ENCODE measurements at places on chromosomes 4 and X.
A peak's percentile ranks its signal among the peaks of the same experiment; 100 is the strongest.

DNA sequence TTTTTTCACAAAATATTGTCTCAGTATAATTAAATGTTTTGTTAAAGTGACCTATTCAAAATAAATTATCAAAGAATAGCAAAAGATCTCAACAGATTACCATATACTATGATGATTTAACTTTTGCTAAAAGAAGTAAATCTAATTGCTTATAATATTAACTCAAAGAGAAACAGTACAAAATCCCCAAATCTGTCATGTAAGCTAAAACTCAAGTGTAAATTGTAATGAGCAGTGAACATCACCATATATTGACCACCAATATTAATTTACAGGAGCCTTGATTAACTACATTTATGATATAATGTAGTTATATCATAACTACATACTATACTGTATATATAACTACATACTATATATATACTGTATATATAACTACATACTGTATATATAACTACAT lies 174.4 kb downstream of the SLC39A8 start:
- DNase-seq: no peak

- DNase-seq: no peak
Measured at GRCh38 chr4:23770011-23770410, 119.8 kb downstream of the PPARGC1A start.

- DNase-seq: peak; percentile 85
Measured at GRCh38 chrX:46545111-46546005, at the start of gene ZNF674. ZNF674 (minus strand) TSS chrX:46545421; CDS start chrX:46542087, 3,334 bp downstream.

GRCh38 chr4:153731239-153731638 lies 28.6 kb downstream of the RNF175 start:
- no peak for DNase-seq

DNA sequence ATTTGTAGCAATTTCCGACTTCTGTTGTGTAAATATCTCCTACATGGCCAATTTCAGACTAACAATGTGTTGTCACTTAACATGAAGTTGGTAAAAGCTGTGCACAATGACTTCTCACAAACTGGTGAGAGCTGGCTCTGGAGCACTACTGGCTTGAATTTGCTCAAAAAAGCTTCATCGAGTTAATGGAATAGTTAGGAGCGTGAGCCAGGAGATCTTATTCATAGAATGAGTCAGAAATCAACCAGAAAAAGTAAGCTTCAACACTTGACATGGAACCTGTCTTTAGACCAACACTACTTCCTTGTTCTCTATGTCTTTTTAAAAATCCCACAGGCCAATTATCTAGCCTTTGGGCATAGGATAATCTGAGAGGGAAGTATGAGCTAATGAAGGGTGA lies 7.9 kb upstream of the CHRDL1 start:
- no peak for DNase-seq

- DNase-seq: no peak
Measured at GRCh38 chr4:2660596-2661211, 95.4 kb downstream of the TNIP2 start.

DNA sequence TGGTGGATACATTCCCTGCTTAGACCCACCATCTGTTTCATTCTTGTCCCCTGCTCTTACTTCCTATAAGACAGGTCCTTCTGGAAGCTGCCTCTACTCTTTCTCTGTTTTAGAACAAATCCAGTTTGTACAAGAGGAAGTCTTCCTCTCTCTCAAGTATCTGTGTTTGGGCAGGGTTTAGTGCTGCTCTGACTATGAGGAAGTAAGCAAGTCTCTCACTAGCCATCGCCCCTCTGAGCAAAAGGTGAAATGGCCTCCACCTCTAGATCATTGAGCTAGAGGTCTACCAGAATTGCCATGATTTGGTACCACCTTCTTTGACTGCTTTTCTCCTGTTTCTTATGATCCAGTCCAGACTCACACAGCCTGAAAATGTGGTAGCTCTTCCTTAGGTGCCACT lies 8.4 kb downstream of the BTK start:
- no peak for DNase-seq

- no peak for DNase-seq
Measured at GRCh38 chrX:55028040-55028439, 2.7 kb downstream of the ALAS2 start.

- DNase-seq: no peak
Measured at GRCh38 chr4:26782168-26782829, 78.3 kb upstream of the STIM2 start.

- DNase-seq: no peak
Measured at GRCh38 chr4:91267543-91267942, 1036.2 kb upstream of the GRID2 start.

DNA sequence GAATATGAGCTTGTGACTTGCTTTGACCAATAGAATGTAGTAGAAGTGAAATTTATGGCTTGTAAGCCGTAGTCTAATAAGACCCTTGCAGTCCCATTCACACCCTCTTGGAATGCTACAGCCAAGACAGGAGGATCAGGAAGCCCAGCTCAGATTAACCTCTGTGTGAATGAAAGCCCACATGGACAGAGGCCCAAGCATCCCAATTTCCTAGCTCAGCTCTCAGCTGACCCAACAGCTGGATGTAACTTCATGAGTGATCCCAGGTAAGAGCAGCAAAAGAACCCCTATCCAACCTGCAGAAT lies 12.8 kb upstream of the PPM1K start:
- no peak for DNase-seq

- no peak for DNase-seq
Measured at GRCh38 chrX:72430405-72430968, 124.8 kb upstream of the CITED1 start.

- no peak for DNase-seq
Measured at GRCh38 chrX:72054779-72055489, 76.8 kb downstream of the RTL5 start.

DNA sequence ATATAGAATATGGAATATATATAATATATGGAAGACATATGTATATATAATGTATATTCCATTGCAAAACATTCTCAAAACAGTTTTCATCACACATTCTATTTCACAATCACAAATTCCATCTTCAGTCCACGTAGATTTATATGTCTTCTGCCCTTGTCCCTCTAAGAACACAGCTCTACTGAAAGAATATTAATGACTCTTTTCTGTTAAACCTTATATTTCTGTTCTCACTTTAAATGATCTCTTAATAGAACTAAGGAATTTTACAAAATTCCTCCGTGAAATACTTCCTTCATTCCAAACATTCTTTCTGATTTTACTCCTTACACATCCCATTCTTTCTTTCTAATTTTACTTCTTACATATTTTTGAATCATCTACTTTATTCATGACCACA lies 1043.1 kb upstream of the PABPC4L start:
- DNase-seq: no peak

DNA sequence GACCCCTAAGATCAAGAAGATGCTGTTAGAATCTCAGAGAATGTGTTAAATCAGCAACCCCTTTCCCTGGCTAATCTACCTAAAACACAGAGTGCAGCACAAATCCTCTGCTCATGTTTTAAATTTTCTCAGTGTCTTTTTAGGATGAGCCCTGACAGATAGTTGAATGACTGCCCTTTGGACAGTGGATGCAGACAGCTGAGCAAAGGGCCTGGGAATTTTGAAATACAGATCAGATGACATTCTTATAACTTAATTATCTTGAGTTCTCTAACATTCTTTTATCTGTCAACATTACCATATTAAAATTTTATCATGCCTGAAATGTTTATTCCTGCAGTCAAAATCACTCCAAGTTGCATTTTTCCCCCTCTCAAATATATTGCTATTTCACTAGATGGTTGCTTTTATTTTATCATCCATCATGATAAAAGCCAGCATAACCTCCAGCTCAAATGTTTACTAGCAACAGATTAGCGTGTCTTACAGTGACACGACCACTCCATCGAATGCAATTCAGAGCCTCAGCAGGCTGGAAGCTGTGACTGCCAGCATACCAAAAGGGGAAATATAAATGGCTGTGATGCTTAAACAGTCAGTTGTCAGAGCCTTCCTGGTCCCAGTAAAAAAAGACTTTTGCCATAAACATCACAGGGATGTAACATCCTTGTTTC lies 22.8 kb upstream of the ARHGAP24 start:
- no peak for DNase-seq

- no peak for DNase-seq
Measured at GRCh38 chrX:112867570-112867969, 26.9 kb upstream of the AMOT start.

GRCh38 chr4:7058792-7059191 lies 9.1 kb downstream of the GRPEL1 start:
- DNase-seq: no peak

DNA sequence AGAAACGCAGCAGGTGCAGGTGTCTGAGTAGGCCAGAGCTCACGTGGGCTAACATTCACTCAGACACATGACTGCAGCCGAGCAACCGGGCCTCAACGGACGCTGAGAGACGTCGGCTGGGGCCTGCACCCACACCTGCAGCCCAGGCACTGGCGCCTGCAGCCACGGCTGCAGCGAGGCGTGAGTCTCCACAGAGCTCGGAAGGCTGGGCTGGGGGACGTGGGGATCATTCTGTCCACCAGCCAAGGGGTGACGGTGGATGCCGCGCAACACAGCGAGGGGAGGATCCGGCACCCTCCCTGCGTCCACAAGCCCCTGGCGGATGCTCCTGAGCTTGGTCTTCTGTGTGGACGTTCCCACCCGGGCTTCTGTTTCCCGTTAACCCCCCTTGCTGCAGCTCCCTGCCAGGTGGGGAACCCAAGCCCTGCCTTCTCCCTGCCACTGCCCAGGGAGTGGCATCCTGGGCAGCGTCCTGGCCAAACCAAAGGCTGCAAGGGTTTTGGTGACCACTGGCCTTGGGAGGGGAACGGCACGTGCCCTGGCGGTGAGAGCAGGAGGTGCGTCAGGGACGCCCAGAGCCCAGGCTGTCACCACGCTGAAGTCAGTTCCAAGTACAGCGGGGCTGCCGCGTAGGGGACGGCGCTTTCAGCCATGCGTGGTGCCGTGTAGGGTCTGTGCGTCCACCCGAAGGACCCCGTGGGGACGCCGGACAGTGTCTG lies 16.3 kb downstream of the PPP2R3B start:
- DNase-seq: no peak

DNA sequence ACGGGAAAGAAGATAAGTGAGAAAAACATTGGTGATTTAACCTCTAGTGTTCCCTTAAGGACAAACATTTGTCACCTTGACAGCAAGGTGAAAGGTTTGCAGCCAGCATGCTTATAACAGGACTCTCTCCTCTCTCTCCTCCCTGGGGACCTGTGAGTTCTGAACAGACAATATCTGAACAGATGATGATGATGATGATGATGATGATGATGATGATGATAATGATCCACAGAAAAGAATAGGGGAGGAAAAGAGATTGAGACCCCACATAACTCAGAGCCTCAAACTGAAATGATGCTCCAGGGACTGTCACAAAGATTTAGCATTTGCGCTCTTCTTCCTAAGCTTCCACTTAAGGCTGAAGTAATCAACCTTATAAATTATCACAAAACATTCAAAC lies 103.9 kb downstream of the SLC10A7 start:
- no peak for DNase-seq

DNA sequence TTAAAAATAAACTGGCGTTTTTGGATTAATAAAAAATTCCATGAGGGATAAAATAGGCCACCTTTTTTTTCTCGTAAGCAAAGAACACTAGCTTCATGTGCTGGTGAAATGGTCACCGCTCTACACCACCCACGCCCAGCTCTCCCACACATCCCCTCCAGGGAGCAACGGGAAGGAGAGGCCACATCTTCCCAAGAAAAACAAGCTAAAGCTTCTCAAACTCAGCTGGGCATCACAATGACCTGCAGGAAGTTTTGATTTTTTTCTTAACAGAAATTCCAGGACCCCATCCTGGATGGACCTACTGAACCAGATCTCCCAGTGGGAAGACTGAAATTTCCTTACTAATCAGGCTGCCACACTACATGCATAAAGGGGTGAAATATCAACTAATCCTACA lies 9.8 kb downstream of the TSPAN5 start:
- DNase-seq: no peak

- no peak for DNase-seq
Measured at GRCh38 chr4:183026701-183027100, 72.4 kb upstream of the WWC2 start.

DNA sequence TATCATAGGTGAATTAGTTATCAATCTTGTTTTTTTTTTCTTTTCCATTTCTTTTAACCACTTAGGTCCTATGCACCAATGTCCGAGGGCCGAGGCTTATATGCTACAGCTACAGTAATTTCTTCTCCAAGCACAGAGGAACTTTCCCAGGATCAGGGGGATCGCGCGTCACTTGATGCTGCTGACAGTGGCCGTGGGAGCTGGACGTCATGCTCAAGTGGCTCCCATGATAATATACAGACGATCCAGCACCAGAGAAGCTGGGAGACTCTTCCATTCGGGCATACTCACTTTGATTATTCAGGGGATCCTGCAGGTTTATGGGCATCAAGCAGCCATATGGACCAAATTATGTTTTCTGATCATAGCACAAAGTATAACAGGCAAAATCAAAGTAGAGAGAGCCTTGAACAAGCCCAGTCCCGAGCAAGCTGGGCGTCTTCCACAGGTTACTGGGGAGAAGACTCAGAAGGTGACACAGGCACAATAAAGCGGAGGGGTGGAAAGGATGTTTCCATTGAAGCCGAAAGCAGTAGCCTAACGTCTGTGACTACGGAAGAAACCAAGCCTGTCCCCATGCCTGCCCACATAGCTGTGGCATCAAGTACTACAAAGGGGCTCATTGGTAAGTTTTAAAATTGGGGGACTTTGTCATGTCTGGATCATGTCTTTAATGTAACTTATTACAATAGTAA lies 250.7 kb downstream of the RAPGEF2 start:
- no peak for DNase-seq

DNA sequence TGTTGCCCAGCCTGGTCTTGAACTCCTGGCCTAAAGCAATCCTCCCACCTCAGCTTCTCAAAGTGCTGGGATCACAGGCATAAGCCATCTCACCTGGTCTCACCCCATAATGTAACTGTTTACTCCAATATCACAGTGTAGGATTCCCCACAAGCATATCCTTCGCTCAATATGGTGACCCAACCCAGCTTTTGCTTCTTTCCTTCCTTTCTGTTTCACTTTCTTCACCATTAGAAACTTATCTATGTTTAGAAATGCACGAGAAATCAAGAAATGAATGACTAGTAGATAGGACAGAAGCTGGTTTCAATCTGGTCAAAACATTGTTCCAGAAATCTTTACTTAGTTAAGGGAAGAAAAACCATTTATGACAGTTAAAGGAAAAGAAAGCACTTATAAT lies 18.9 kb downstream of the TSPAN5 start:
- DNase-seq: no peak

DNA sequence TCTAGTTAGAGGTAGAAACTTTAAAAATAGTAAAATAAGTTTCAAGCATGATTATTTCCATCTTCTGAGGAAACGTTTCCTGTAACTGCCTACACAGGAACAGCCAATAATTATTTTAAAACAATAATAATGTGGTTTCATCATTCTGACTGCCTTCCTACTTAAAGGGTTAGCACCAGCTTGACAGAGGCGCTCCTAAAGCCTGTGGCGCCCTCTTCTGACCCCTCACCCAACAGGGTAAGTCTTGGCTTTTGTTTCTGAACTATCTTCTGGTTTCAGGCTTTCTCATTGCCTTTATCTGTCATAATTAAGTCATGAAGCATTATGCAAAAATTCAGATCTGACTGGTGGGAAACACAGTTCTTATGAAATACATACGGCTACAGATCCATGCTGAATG lies 96.7 kb downstream of the ITM2A start:
- DNase-seq: peak; percentile 21

Data from stimulated activated CD8-positive, alpha-beta memory T cell treated with anti-CD3 and anti-CD28 coated beads, Interleukin-4, amount 100 ng/mL, for 1 hour (primary cell).